ENCODE measurements at places on chromosomes 1 and 21. TPM values are rescaled to one million over a fixed set of nuclear protein-coding genes. Genes with fewer than 3 reads are reported as not detected.

GRCh38 chr1:37317870-37318467, 156.4 kb upstream of the ZC3H12A start:
- H3K36me3 ChIP-seq = no peaks in the 10 kb centered on the region
- H3K27me3 ChIP-seq = peaks cover 16% of the 10 kb centered on the region

- no peak overlapping the region for H3K4me3 ChIP-seq
- H3K36me3 ChIP-seq = no peaks in the 10 kb centered on the region
Observed at GRCh38 chr1:64891448-64891825, 74.9 kb downstream of the JAK1 start.

DNA sequence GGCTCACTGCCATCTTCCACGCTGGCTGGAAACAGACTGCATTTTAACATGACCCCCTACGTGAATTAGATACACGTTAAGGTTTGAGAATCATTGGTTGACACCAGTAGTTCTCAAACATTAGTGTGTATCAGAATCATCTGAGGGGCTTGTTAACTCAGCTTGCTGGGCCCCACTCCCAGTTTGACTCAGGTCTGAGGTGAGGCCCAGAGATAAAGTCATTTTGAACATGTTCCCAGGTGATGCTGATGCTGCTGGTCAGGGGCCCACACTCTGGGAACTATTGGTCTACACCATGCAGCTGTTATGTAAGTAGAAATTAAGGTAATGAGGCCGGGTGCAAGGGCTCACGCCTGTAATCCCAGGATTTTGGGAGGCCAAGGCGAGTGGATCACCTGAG, 1.3 kb downstream of the LSM10 start:
- H3K4me1 ChIP-seq = peaks cover 5% of the 10 kb centered on the region
- H3K36me3 ChIP-seq = peaks cover 8% of the 10 kb centered on the region
- no peaks in the 10 kb centered on the region for H3K27me3 ChIP-seq
- no peak overlapping the region for H3K27ac ChIP-seq
- H3K4me3 ChIP-seq = peak overlapping the region; percentile 2

DNA sequence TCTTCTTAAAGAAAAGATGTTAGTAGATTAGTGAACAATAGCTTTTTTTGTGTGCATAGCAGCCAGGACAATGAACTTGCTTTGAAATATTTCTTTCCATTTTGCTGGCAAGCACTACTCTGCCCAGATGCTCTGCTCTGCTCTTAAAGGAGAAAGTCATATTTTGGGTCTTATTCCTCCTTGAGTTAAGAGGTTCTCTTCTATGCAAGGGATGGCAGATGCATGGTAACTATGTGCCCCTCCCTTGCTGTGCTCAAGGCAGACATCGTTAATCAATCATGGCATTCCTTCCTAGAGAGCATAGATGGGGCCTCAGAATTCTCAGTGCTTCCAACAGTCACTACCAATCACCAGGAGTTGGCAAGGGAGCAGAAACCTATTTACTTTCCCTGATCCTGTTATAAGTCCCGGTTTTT, 27.6 kb downstream of the NIPAL3 start:
- H3K36me3 ChIP-seq = peaks cover 7% of the 10 kb centered on the region
- H3K4me3 ChIP-seq = no peak overlapping the region
- peaks cover 2% of the 10 kb centered on the region for H3K4me1 ChIP-seq
- DNase-seq = peak; percentile 43
- no peaks in the 10 kb centered on the region for H3K27me3 ChIP-seq
- H3K27ac ChIP-seq = no peak overlapping the region

A3GALT2 gene
- not detected for total RNA-seq

DMRTA2 gene
- not detected for total RNA-seq
